ENCODE measurements at places on chromosomes 2 and 18.

DNA sequence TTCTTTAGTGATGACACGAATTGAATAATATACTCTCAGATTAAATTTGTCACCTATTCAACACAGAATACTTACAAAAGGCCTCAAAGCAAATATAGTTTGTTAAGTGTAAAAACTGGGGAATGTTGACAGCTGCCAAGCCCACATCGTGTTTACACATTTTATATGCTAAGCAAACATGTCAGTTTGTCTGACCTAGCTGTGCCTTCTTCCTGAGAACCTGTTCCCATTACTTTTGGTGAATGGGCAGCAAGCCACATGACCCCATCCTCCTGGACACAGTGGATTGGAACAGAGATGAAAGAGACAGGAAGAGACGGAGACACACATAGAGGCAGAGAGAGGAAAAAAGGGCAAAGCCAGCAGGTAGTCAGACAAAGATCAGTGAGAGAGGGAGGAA lies 22.9 kb upstream of the CUL3 start:
- no peak for DNase-seq

DNA sequence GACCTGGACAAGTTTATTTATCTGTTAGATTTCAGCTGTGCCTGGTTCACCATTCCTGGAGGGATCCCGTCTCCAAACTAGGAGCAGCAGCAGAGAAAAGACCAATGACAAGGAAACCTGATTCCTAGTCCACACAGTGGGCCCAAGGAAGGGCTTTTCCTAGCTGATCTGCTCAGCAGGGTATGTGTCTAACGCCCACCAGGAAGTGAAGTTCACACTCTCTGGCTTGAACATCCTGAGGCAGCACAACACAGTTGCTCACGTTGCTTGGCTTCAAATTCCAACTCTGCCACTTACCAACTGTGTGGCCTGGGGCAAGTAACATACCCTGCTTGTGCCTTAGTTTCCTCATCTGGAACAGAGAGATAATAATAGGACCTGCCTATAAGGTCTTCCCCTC lies 42.9 kb downstream of the XDH start:
- no peak for DNase-seq

DNA sequence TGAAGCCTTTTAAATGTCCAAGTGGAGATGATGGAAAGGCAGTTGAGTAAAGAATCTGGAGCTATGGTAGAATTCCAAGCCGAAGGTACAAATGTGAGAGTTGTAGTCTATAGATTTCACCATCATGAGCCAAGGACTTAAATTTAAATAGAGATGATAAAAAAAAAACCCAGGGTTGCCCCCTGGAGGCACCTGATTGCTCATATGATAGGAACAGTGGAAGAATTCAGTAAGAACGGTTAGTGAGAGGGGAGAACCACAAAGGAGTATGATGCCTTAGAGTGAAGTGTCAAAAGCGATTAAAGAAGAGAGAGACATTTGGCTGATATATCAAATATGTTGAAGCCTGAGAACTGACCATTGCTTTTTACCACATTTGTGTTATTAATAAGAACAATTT lies 11.9 kb downstream of the NYAP2 start:
- DNase-seq, result no peak

GRCh38 chr2:11393711-11394236 lies 49.3 kb upstream of the ROCK2 start:
- no peak for DNase-seq

DNA sequence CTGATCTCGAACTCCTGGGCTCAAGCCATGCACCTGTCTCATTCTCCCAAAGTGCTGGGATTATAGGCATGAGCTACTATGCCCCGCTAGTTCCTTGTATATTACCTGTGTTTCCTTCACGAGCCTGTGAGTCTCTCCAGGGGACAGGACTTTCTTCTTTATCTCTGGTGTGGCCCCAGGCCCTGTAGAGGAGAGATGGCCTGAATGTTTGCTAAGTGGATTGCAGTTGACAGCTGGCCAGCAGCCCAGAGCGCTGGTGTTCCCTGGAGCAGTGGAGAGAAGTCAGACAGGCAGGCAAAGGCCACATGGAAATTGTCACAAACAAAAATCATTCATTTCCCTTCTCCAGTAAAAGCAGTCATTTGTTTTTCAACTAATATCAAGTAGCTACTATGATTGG lies 17.9 kb downstream of the LPIN1 start:
- DNase-seq, result no peak

- DNase-seq, result peak; percentile 37
These were observed 77.4 kb downstream of the DCDC2C start for GRCh38 chr2:3780477-3781402.

- DNase-seq, result no peak
These were observed 22.1 kb downstream of the B3GNT2 start for GRCh38 chr2:62217970-62218369.

- DNase-seq, result no peak
These were observed 453.1 kb downstream of the CMPK2 start for GRCh38 chr2:6412533-6413091.

DNA sequence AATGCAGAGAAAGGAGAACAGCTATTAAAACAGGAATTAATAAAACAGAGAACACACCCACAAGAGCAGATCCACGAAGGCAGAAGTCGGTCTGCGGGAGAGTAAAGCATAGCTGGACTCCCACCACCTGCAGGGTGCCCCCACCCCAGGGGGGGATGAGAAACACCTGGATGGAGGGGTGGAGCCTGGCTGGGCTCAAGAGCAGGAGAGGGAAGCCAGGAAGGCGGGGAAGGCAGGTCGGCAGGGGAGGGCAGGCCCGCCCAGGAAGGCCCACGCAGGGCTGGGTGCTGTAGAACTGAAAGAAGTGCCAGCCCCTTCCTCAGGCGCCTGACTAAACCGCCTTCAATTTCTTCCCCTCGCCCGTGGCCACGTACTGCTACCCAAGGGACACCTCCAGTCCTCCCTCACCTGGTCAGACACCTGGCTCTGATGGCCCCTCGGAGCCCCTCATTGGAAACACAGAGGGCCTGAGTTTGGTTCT lies 175.4 kb downstream of the HDAC4 start:
- no peak for DNase-seq

GRCh38 chr2:208529796-208530195 lies 123.2 kb downstream of the PTH2R start:
- DNase-seq, result no peak

GRCh38 chr18:42131066-42131929 lies 176.3 kb downstream of the PIK3C3 start:
- no peak for DNase-seq

DNA sequence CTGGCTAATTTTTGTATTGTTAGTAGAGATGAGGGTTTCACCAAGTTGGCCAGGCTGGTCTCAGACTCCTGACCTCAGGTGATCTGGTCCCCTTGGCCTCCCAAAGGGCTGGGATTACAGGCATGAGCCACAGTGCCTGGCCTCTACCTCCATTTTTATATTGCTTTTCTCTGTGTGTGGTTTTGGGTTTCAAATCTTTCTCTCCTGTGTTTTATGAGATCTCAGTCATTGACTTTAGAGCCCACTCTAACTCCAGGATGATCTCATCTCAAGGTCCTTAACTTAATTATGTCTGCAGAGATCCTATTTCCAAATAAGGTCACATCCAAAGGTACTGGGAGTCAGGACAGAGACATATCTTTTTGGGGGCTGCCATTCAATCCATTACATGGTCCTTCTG lies 24.7 kb downstream of the ARL4C start:
- DNase-seq, result no peak

- no peak for DNase-seq
These were observed 289.3 kb upstream of the ZSWIM2 start for GRCh38 chr2:187138265-187138664.

GRCh38 chr2:33678436-33678835 lies 79.3 kb upstream of the FAM98A start:
- DNase-seq, result no peak

DNA sequence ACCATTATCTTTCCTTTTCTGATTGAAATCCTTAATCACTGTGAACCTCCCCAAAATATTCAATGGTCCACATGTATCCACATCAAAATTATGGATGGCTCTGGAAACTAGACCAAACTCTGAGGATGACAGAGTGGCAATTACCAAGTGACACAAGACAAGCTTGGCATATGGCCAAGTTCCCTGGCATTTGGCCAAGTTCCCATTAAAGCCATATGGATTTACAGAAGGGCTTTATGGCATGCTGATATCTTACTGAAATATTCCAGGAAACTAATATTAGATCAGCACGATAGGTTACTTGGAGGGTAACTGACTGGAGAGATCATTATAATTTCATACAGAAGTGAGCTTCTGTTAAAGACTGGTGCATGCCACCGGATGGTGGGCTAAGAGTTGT lies 21.9 kb upstream of the CERS6 start:
- DNase-seq, result no peak

- no peak for DNase-seq
These were observed 243.2 kb upstream of the KCNH7 start for GRCh38 chr2:163081754-163082153.

DNA sequence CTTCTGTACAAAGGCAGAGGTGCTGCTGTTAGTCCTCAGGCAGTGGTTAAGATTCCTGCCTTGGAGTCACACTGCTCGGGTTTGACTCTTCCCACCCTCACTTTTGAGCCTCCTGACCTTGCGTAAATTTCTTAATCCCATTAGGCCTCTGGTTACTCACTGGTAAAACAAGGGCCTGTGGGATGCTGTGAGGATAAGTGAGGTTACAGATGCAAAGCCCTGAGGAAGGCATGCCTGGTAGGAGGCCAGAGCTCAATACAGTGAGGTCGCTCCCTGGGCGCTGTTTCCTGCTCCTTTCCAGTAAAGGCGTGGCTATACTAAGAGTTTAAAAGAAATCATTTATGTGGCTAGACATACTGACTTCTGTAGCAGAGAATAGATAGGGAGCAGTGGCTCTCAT lies 127.5 kb upstream of the TMEM200C start:
- no peak for DNase-seq

- DNase-seq, result no peak
These were observed 472.7 kb downstream of the CMPK2 start for GRCh38 chr2:6392966-6393365.

DNA sequence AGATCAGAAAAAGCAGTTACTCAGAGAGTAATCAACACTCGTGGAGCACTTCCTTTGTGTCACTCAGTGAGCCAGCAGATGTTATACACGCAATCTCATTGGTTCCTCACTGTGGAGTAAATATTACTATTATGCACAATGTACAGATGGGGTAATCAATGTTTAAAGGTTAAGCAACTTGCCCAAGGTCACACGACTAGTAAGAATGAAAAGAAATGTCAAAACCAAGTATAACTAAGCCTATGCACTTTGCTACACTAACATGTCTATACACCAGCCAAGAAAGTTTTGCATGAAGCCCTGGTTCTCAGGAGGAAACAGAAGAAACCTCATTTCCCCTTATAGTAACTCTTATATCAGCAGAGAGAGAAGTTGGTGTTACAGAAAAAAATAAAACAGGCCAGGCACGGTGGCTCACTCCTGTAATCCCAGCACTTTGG lies 5.4 kb downstream of the METTL21A start:
- no peak for DNase-seq

- no peak for DNase-seq
These were observed 77.4 kb upstream of the DNMT3A start for GRCh38 chr2:25418944-25419677.

DNA sequence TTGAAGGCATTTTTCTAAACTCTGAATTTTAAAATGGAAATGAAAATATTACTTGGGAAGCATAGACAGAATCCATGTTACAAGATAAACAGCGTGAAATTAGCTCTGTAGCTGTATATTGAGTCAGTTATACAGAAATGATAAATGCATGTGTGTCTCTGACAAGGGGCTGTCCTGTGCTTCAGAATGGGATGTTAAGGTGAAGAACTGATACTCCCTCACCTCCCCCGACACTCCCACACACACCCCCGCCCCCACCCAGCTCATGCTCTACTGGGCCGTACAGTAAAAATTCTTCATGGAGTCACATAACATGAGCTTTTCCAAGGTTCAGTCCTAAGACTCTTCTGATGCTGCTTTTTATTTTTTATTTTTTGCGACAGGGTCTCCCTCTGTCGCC lies 869 bp upstream of the THUMPD2 start:
- DNase-seq, result no peak

GRCh38 chr2:140641163-140641562 lies 1489.7 kb downstream of the LRP1B start:
- DNase-seq, result no peak
